ENCODE measurements at places on chromosomes 5 and 9.

GRCh38 chr9:92483627-92484545 is 1.6 kb upstream of the ASPN start:
- no peak for DNase-seq

GRCh38 chr5:31287985-31288384 is 94.5 kb downstream of the CDH6 start:
- DNase-seq: no peak

- peak; percentile 58 for DNase-seq
Measured at GRCh38 chr5:108481355-108481931, 99.5 kb upstream of the FBXL17 start.

DNA sequence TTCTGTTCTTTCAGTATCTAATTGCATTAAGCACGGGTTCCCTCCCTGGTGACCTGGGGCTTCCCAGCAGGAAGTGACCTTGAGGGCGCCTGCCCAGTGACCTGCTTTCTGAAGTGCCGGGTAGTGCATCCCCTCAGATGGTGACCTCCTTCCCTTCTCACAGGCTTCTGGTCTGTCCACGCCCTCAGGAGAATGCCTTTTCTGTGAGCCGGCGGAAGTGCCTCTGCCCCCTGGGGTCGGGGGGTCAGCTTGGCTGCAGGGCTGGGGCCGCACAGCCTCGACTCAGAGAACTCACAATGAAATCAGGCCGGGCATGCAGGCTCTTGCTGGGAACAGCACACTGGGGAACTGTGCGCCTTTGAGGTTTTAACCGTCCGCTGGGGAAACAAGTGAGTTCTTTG is 124.5 kb upstream of the PHYKPL start:
- no peak for DNase-seq

- no peak for DNase-seq
Measured at GRCh38 chr9:132683873-132684272, 13.6 kb downstream of the GTF3C4 start.

GRCh38 chr5:103397739-103398581 is 139.4 kb downstream of the MACIR start:
- no peak for DNase-seq

GRCh38 chr5:120927950-120928530 is 463.9 kb downstream of the PRR16 start:
- no peak for DNase-seq

DNA sequence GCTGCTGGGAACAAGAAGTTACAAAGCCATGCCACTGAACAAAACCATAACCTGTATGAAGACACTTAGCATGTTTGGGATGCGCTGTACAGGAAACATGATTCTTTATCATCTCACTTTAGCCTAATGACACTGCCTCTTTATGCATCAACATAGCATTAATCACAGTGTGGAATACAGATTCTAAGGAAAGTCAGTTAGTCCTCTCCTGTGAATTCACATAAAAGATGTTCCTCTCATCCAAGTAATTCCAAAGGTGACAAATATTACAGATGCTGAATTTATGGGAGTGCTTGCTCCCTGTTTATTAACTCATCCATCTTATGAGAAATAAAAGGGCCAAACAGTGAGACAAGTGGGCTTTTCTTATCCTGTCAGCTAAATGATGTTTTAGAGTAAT is 1677.7 kb downstream of the EFNA5 start:
- no peak for DNase-seq

GRCh38 chr9:129885670-129886106 is 50.4 kb downstream of the USP20 start:
- DNase-seq: peak; percentile 67

- no peak for DNase-seq
Measured at GRCh38 chr9:104872656-104873488, 55.1 kb downstream of the ABCA1 start.

DNA sequence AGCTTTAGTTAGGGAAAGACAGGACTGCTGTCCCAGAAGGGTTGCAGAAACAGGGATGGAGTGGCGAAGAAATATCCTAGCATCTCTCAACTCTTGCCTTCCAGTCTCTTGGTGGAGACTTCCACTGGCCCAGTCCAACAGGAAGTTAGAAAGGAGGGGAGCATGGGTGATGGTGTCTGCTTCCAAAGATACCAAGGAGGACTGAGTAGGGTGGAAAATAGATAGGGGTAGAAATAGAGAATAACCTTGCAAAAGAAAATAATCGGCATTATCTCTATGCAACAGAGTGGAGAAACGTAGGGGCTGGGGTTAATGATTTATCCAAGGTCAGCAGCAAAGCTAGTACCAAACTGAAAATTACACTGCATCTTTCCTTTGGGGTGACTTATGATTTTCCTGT is 242.3 kb downstream of the PSAT1 start:
- DNase-seq: no peak

- DNase-seq: no peak
Measured at GRCh38 chr9:92098638-92099037, 16.6 kb downstream of the SPTLC1 start.

- no peak for DNase-seq
Measured at GRCh38 chr9:87751423-87751822, 25.5 kb downstream of the CTSL start.

Data from NCI-H2081 (cell line).